Uterus (tissue), 4 donors: ENCODE measurements at places on chromosomes 7 and 10. TPM values are rescaled to one million over a fixed set of nuclear protein-coding genes. Genes with fewer than 3 reads are reported as not detected.

The STRIP2 gene
- 0.37 TPM for total RNA-seq

The MKI67 gene
- total RNA-seq: under 0.01 TPM

The ACHE gene
- total RNA-seq: 6.7 TPM

The GOLGA7B gene
- total RNA-seq: 3.1 TPM

The CLCN1 gene
- not detected for total RNA-seq

GRCh38 chr10:93346108-93346507 lies 136.0 kb downstream of the MYOF start:
- H3K27me3 ChIP-seq: no peaks in the 10 kb centered on the region
- no peaks in the 10 kb centered on the region for H3K4me1 ChIP-seq
- DNase-seq: no peak
- no peak overlapping the region for H3K4me3 ChIP-seq
- no peaks in the 10 kb centered on the region for H3K36me3 ChIP-seq

GRCh38 chr10:118028619-118029018 lies 18.1 kb downstream of the RAB11FIP2 start:
- H3K4me1 ChIP-seq: no peaks in the 10 kb centered on the region
- no peak for DNase-seq
- H3K27ac ChIP-seq: no peak overlapping the region
- H3K27me3 ChIP-seq: no peaks in the 10 kb centered on the region
- H3K4me3 ChIP-seq: no peak overlapping the region

GRCh38 chr10:47402641-47403301 lies 18.7 kb upstream of the ZNF488 start:
- no peak overlapping the region for H3K27ac ChIP-seq
- peak; percentile 51 for DNase-seq
- H3K4me3 ChIP-seq: no peak overlapping the region
- no peaks in the 10 kb centered on the region for H3K27me3 ChIP-seq
- no peaks in the 10 kb centered on the region for H3K36me3 ChIP-seq
- H3K4me1 ChIP-seq: no peaks in the 10 kb centered on the region

DNA sequence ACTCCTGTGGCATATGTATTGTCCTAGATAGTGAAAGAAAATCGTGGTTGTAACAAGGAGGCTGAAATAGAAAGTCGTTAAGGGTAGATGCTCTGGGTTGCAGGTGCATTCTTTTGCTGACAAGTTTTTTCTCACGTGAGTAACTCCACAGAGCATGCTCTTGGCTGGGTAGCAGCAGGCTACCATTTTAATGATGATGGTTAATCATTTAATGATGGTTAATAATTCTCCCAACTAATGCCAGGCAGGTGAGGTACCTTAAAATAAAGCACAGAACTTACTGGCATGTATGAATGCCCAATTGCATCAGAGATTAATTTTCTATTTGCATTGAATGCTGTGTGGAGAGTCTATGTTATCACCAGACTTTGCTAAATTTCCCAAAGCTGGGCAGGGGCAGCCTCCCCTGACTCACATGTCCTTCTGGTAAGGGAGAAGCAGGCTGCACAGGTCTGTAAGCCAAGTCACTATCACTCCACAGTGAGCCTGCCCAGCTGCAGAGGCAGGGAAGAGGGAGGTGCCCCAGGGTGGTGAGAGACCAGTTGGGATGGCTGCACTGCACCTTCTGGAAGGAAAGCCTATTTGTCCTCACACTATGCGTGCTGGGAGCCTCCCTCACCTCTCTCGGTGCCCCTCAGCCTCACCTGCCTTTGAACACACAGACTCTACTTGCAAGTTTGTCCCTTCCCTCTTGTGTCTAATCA lies 287.0 kb upstream of the IGFBP3 start:
- DNase-seq: no peak
- no peak overlapping the region for H3K27ac ChIP-seq
- H3K27me3 ChIP-seq: no peaks in the 10 kb centered on the region
- H3K36me3 ChIP-seq: no peaks in the 10 kb centered on the region

DNA sequence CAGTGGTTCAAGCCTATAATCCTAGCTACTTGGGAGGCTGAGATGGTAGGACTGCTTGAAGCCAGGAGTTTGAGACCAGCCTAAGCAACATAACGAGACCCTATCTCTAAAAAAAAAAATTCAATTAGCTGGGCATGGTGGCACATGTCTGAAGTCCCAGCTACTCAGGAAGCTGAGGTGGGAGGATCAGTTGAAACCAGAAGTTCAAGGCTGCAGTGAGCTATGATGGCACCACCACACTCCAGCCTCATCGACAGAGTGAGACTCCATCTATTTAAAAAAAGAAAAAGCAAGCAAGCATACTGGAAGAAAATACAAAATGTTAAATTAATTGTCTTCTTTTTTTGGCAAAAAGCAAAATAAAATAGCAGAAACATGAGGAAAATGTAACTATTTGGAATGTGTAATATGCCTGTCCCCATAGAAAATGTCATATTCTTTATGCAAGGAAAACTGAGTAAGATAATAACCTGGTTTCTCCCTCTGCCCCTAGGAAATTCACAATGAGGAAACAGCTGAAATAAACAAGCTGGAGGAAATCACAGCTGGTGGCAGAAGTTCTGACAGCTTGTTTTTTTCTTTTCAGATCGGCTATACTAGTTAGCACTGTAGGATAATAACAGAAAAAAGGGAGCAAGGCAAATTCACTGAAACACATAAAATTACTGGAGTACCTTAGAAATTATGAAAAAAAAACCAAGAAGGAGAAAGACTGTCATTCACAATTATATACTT lies 48.5 kb downstream of the HERPUD2 start:
- DNase-seq: no peak
- H3K4me3 ChIP-seq: no peak overlapping the region

DNA sequence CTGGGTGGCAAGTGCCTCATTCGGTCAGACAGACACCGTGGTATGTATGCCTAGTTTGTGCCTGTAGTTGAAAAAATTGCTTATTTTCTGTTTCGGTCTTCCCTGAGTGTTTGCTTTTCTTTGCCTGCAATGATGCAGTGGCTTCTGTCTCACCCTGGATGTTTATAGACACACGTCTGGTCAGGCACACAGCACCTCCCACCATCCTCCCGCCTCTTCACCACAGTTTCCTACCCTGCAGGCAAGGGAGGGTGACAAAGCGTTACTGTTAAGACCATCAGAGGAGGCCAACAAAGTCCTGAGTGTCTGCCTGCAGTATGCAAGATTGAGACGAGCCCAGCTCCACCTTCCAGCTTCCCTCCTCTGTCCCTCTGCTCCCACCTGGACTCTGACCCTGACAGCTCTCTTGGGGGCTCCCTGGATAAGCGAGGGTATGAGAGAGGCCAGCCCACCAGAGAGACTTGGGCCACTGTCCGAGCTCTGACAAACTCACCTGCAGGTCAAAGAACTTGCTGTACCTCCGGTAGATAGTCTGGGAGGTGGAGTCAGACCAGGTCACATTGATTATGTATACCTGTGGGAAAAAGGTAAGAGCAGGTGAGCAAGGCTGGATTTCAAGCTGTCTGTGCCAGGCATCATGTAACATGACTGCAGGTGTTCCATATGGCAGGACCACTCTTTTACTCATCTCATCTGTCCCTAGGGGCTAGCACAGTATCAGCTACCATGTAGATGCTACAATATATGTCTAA lies 54.4 kb downstream of the SH3PXD2A start:
- H3K27ac ChIP-seq: no peak overlapping the region
- H3K36me3 ChIP-seq: no peaks in the 10 kb centered on the region
- no peak overlapping the region for H3K4me3 ChIP-seq
- no peaks in the 10 kb centered on the region for H3K27me3 ChIP-seq
